Activated CD4-positive, alpha-beta memory T cell treated with anti-CD3 and anti-CD28 coated beads for 36 hours (primary cell): ENCODE measurements at places on chromosomes 7 and 10. TPM values are rescaled to one million over a fixed set of nuclear protein-coding genes. Genes with fewer than 3 reads are reported as not detected.

The RBM33 gene
- total RNA-seq: 65.3 TPM

The SEMA4G gene
- 0.58 TPM for total RNA-seq

The CLIP2 gene
- total RNA-seq: 2.7 TPM

The UCN3 gene
- not detected for total RNA-seq

- DNase-seq: peak; percentile 18
- H3K4me3 ChIP-seq: no peak overlapping the region
- peaks cover 29% of the 10 kb centered on the region for H3K4me1 ChIP-seq
Observed at GRCh38 chr10:16770670-16771069, 46.6 kb downstream of the RSU1 start.

DNA sequence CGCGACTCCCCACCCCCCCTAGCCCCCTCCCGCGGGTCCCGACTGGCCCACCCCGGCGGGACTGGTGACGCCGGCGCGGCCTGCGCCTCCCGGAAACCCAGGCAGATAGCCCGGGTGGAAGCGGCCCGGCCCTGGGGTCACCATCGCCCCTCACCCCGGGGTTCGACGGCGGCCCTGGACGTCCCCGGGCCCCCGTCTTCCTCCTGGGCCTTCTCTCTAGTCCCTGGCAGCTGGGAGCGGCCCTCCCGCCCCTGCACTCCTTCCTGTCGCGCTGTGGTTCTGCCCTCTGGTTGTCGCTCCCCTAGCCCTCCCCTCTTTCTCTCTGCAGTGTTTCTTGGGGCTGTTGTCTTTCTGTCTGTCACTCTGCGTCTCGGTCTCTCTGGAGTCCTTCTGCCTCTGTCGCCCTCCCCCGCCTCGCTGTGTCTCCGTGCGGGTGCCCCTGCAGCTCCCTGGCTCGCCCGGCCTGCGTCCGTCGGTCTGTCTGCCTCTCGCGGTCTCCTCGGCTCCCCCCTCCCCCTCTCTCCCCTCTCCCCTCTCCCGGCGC, 90.5 kb upstream of the PAX2 start:
- H3K27me3 ChIP-seq: peaks cover 62% of the 10 kb centered on the region
- H3K4me1 ChIP-seq: peaks cover 23% of the 10 kb centered on the region
- H3K27ac ChIP-seq: no peak overlapping the region

- H3K36me3 ChIP-seq: peaks cover 2% of the 10 kb centered on the region
- H3K4me1 ChIP-seq: peaks cover 13% of the 10 kb centered on the region
- peak; percentile 68 for DNase-seq
Observed at GRCh38 chr7:27179503-27180430, 5.3 kb downstream of the HOXA11 start.
